ENCODE measurements at places on chromosomes 1 and 21.

- no peak for DNase-seq
These were observed 58.4 kb upstream of the EPS8L3 start for GRCh38 chr1:109821831-109822745.

- DNase-seq, result no peak
These were observed 155.3 kb downstream of the ADSS2 start for GRCh38 chr1:244296447-244296846.

DNA sequence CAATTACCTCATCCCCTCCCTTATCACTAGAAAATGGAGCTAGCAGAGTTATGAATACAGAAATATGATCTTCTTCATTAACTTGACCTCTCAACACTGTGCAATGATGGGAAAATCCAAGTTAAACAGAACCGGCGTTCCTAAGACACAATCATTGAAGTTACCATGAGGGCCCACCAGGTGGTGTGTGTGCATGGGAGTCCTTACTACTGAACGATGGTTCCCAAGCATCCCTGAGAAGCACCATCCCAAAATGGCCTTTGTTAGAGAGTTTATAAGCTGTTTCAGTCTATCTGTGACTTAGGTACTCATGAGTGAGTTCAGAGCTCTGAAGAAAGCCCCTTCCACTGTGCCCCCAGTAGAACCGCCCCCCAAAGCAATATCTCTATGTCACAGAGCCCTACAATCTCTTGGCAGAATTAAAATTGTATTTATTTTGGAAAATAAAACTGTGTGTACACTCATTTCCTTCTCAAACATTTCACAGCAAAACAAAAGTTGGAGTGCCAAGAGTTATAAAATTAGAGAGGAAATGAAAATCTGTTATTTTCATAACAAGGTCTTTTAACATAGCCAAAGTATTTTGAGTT, 56.8 kb downstream of the PLD5 start:
- DNase-seq, result no peak

- no peak for DNase-seq
These were observed 124.7 kb downstream of the POU2F1 start for GRCh38 chr1:167345386-167345733.

GRCh38 chr1:110230381-110231199, 20.5 kb downstream of the KCNC4 start:
- no peak for DNase-seq

GRCh38 chr1:178581351-178582303, 68.7 kb downstream of the TEX35 start:
- DNase-seq, result no peak

DNA sequence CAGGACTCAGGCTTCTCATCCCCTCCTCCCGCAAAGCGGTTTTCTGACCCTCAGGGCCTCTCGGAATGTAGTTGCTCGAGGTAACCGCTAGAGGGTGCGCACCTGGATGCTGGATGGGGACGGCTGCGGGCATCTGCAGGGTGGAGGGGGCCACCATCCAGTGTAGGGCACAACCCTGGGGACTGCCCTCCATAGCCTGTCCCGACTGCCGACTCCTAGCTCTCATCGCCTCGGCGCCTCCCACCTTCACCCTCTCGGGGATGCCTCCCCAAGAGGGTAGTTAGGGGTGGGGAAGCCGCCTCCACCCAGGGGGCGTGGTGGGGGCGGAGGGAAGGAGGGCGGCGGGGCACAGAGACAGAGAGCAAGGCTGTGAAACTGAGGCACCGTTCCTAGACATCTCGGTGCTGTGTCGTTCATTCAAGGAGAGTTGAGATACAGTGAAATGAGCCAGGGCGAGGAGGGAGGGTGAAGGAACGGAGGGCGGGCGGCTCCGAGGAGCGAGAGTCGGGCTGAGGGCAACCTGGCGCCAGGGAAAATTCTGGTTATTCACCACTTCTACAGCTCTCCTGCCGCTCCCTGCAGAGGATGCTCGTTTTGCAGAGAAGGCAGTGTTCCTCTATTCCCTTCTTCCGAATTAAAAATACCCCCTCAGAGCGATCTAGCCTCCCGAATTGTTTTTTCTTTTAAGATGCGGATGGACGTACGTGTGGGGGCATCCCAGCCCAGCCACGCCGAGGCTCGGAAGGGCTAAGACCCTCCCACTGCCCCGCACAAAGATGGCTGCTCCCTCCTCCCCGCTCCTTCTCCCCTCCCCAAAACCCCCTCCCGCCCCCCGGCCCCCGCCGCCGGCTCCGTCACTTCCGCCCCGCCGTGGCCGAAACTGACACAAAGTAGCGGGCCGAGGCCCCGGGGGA, at the start of gene ATP8B2:
Gene ATP8B2, plus strand, starts transcription at position 857 of the 914 bp plus-strand sequence. CDS start 2,617 bp downstream, outside the sequence.
- peak; percentile 64 for DNase-seq

DNA sequence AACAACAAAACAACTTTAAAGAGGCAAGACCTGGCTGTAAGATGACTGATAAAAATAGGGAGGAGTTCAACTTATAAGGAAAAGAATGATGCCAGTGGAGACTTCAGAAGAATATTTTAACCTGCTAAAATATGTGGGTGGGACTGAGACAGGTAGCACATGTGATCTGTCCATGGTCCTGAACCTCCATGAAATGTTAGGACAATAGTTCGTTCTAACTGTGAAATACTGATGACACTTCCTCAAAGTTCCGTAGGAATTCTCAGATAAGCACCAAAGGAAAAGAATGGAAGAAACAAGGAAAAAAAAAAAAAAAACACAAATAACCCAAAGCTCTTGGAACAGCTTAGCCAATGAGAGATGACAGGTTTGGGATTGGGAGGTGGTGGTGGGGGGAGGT, 44.7 kb downstream of the CDC42BPA start:
- no peak for DNase-seq

DNA sequence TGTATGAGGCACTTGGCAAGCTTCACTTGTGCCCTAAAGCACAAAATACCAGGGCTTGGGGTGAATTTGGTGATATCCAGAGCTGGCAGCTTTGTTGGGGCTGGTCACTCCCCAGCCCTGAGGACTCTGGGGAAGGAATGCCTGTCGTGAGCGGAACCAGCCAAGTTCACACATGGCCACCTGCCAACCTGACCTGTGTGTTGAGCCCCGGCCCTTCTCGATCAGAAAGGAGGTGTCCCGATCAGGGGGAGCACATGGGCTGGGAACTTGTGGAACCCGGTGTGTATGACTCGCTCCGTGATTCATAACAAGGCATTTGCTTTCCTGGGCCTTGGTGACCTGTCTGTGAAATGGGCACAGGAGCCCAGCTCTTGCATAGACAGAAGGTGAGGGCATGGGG, 43.1 kb downstream of the AGPAT3 start:
- no peak for DNase-seq

DNA sequence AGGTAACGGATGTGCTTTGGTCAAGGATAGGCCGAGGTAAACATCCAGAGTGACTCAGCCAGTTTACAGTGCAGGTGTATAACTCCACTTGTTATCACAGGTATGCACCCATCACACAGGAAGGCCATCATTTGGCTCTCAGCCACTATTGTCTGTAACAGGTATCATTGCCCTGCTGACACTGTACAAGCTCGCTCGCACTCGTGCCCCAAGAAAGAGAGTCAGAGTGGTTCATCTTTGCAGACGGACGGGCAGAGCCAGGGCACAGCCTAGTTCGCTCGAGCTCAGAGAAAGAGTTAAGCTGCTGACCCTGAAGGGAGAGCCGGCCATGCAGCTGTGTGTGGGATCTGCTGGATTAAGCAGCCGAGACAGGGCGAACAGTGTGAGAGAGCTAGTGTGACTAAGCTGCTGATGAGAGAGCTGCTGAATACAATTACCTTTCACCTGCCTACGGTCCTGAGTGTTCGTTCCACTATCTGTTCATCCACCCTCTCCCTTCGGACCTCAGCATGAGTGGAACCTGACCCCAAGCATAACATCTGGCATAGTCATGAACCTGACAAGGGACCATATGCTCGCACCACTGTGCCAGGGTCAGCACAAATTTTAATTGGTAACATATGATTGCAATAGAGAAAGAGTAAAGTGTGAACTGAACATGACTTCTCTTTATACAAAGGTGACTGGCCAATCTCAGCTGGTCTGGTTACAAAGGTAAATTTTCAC, 27.0 kb upstream of the LYPD8 start:
- DNase-seq, result no peak

GRCh38 chr1:65208563-65208973, 60.6 kb downstream of the AK4 start:
- no peak for DNase-seq

- no peak for DNase-seq
These were observed 12.3 kb upstream of the SDC3 start for GRCh38 chr1:30920827-30921226.

- no peak for DNase-seq
These were observed 65.8 kb downstream of the SYT2 start for GRCh38 chr1:202644219-202645096.

DNA sequence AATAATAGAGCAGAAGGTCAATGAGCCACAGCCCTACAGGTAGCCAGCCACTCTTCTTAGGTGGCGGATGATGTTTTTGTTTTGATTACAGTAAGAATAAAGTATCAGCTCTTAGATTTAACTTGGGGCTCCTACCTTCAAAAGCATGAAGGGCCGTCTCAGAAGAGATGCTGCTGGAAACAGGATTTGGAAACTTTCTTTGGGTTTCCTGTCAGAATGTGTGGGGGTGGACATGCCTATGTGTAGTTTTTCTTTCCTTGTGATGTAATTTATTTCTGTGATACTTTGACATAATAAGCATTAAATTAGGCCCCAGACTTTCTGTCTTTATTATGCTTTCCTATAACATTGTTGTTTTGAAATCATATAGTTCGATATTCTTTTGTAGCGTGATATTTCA, 1.5 kb downstream of the RAP1A start:
- DNase-seq, result no peak

GRCh38 chr1:201298396-201299381, 15.4 kb downstream of the PKP1 start:
- no peak for DNase-seq

GRCh38 chr1:37634244-37634991, at the start of gene RSPO1:
Gene RSPO1, minus strand, starts transcription at chr1:37634892. Its CDS starts 5,231 bp downstream, at chr1:37629661.
- no peak for DNase-seq

GRCh38 chr1:214303141-214303930, 22.4 kb downstream of the SMYD2 start:
- no peak for DNase-seq

- DNase-seq, result no peak
These were observed 5.1 kb upstream of the ZZZ3 start for GRCh38 chr1:77687519-77687906.

DNA sequence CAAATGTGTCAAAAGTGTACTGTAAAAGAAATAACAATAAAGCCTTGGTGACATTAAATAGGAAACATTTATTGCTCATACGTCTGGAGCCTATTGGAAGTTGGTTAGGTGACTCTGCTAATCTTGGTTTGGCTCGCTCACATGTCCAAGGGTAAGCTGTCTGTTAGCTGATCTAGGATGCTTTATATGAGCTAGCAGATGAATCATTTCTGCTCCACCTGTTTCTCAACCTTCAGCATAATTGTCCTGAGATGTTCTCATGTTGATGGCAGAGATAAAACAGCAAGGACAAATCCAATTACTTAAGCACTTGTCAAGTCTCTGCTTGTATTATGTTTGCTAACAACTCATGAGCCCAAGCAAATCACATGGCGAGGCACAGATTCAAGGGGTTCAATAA, 56.0 kb upstream of the CD53 start:
- no peak for DNase-seq

DNA sequence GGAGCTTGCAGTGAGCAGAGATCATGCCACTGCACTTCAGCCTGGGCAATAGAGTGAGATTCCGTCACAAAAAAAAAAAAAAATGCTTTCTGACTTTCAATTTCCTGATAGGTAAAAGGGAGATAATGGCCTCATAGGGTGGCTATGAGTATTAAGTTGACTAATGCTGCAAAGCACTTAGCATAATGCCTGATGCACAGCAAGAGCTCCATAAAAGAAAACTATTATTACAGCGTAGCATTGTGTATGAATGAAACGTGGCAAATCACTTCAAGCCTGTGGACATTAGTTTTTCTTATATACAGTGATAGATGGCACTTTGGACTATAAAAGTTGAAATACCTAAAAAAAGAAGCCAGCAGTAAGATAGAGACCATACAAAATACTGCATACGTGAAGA, 16.8 kb downstream of the FNDC7 start:
- no peak for DNase-seq

DNA sequence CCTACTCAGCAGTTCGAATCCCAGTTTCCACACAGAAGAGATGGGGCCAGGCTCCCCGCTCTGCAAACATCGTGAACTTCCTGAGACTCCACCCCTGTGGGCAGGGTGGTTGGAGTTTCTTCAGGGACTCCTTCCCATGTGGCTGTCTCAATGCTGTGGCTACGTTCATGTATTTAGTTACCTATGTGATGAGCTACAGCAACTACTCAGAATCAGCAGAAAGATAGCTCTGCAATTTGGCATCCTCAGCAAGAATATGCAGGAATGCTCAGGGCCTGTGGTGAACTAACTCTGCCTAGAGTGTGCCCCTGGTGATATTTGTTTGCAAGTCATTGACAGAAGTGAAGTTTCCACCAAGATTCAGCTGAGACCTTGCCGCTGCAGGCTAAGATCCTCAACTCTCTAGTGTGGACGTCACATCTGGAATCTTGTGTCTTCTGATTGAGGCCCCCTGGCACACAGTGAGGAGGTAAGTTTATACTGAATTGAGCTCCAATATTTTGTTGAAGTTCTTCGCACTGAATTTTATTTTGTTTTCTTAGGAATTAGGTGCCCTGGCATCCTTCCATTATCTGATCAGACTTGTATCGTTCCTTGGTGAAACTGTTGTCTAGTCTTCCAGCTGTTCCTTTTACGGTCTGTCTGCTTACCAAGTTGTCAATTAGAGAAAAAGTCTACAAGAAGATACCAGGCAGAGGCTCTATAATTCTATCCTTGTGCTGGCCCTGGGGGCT, 8.2 kb upstream of the GLRX2 start:
- DNase-seq, result no peak

DNA sequence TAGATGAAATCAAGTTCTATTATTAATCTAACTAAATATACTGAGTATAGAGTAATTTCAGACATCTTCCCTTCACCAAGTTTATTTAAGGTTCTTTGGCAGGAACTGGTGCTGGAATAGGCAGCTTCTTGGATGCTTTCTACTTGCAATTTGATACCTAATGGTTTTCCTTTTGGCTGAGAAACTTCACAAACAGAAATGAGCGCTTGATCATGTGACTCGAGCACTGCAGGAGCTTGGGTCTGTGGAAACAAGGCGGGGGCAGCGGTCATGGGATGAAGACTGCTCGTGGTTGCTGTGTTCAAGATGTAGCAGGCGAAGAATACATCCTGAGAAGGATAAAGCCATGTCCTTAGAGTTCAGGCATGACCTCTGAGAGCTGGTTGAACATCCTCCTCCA, 136.8 kb downstream of the PTPRC start:
- DNase-seq, result no peak

DNA sequence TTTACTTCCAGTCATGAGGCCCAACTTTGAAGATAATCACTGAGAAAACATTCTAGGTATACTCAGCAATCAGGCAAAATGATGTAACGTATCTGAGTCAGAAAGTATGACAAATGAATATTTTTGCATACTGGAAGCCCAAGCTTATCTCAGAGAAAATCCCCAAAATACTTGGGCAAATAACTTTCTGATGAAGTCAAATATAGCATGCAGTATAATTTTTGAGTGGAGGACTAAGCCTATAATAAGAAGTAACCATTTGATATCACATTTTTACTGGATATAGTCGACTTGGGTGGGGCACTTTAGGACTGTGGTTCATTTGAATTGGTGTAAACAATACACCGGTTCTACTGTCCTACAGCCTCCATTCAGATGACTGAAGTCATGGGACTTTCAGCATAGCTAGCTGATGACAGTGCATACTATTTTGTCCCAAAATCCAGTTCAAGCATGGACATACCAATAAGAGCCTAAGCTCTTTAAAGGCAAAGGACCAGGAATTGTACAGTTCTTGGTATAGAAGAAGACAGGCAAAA, 2.3 kb upstream of the GADD45A start:
- no peak for DNase-seq
